ENCODE measurements at places on chromosomes 7 and 10.

GRCh38 chr10:117547016-117547715 lies 4.6 kb downstream of the EMX2 start:
- no peak for DNase-seq

DNA sequence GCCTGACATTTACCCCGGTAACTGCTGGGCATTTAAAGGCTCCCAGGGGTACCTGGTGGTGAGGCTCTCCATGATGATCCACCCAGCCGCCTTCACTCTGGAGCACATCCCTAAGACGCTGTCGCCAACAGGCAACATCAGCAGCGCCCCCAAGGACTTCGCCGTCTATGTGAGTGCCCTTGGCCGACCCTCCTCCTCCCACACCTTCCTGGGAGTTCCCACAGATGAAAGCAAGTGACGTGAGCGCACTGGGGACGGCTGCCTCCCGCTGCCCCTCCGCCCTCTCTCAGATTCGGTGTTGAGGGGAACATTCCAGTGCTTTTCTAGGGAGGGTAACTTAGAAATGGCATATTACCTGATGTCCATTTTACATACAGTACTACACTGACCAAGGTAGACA lies 7.0 kb upstream of the GET4 start:
- DNase-seq = no peak

DNA sequence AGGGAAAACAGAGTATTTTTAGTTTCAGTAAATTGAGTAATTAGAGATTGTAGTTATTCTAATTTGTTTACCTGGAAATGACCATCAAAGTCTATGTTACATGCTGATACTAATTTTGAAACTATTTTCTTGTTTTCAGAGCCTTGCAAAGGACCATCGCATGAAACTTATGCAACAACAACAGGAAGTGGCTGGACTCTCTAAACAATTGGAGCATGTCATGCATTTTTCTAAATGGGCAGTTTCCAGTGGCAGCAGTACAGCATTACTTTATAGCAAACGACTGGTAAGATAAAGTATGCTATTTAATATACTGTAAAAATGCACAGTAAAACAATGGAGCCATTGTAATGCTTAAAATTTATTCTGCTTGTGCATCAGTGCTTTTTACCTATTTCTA lies 78.5 kb downstream of the TRIM24 start:
- DNase-seq = no peak

GRCh38 chr10:43317422-43317821 lies 50.6 kb upstream of the RASGEF1A start:
- DNase-seq = no peak

GRCh38 chr7:57424515-57425238 lies 25.3 kb upstream of the ZNF716 start:
- no peak for DNase-seq

DNA sequence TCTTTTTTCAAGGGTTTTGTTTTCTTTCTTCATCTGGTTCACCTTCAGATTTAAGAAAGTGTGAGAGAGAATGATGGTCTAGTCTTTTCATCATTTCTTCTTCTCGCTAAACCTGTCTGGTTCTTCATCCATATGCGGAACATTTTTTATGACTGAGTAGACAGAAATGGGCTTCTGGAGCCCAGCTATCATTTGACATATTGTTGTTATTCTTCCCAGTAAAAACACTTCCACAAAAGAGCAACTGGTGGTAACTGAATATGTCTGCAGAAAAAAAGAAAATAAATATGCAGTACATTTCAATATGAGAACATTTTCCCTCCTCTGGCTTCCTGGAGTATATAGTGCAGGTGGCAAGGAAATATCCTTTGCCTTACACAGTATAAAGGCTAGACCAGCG lies 209.5 kb downstream of the JCAD start:
- DNase-seq = no peak

- no peak for DNase-seq
These were observed 33.8 kb upstream of the CUX1 start for GRCh38 chr7:101783381-101784181.

GRCh38 chr10:24446739-24447138 lies 237.8 kb downstream of the KIAA1217 start:
- DNase-seq = no peak

- DNase-seq = no peak
These were observed 129.9 kb upstream of the TAC1 start for GRCh38 chr7:97601931-97602457.

DNA sequence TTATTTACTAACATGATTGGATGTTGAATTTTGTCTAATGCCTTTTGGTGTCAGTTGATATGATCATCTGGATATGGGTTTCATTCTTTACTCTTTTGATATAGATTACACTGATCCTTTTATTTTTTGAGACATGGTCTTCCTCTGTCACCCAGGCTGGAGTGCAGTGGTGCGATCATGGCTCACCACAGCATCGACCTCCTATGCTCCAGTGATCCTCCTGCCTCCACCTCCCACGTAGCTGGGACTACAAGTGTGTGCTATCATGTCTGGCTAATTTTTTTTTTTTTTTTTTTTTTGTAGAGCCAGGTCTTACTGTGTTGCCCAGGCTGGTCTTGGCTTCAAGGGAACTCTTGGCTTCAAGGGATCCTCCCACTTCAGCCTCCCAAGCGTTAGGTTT lies 27.1 kb downstream of the BMS1 start:
- DNase-seq = no peak

DNA sequence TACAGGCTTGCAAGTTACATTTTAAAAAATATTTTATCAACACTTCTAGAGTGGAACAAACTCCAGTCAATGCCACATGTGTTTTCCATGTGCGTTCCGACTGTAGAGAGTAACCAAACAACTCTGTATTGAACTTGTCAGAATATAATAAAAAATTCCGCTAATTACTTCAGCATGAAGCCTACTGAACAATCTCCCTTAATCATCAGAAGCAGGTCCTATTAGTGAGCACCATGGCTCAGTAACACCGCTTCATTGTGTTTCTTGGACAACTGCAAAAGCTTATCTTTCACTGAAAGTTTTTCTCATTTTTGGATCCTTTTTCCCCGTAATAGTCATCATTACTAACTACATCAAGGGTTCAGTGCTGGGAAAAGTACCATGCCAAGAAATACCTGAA lies 117.0 kb downstream of the MKX start:
- no peak for DNase-seq

Measured in NCI-H1417 (cell line).